ENCODE measurements at places on chromosomes 4 and X.

DNA sequence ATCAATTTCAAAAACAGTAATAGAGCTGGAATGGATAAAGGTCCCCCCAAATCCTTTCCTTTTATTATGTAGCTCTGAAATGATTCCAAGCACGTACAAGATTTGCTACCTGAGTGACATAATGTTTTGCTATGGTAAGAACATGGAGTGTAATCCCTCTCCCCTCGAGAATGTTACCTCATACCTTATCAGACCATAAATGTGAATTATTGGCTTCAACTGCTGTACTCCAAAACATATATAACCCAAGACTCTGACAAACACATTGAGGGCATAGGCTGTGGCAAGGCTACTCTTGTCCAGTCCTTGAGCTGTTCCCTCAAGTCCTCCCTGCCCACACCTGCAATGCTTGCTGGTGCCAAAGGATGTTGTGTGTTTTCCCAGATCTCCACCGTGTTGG, 286.9 kb downstream of the KCTD8 start:
- no peak for DNase-seq

GRCh38 chr4:79862821-79863220, 210.2 kb downstream of the ANTXR2 start:
- DNase-seq: no peak

DNA sequence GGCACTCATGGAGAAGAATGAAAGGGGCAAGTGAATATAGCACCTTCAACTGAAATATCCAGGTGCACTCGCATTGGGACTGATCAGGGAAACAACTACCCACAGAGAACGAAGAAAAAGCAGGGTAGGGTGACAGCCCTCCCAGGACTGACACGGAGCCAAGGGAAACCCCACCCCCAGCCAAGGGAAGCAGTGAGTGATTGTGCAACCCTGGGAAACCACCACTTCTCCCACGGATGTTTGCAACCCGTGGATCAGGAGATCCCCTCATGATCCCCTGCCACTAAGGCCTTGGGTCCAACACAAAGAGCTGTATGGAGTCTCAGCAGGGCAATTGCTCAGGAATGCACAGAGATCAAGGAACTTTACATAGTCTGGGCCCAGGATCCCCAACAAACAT, 158.5 kb upstream of the HCCS start:
- no peak for DNase-seq

GRCh38 chr4:77917075-77917474, 54.4 kb downstream of the MRPL1 start:
- no peak for DNase-seq

DNA sequence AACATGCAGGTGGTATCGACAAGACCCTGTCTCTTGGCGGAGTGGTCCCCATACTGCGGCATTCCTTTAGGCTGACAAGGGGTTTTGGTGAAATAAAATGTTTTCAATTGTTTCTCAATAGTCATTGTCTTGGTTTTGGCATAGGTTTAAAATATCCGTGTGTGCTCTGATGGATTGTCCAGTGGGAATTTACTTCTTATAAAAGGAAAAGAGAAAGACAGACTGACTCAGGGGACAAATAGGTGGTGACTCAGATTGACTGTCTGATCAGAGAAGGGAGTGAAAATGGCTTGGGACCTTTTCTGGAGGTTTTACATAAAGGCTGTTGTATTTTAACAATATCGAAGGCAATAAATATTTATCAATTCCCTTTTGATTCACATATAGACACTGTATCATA, 129.8 kb downstream of the SORBS2 start:
- no peak for DNase-seq

GRCh38 chr4:26343038-26343398, 22.2 kb downstream of the RBPJ start:
- DNase-seq: no peak

- DNase-seq: no peak
Measured at GRCh38 chr4:55004831-55005230, 120.6 kb downstream of the KDR start.

- no peak for DNase-seq
Measured at GRCh38 chr4:159193046-159193620, 90.3 kb downstream of the RAPGEF2 start.

DNA sequence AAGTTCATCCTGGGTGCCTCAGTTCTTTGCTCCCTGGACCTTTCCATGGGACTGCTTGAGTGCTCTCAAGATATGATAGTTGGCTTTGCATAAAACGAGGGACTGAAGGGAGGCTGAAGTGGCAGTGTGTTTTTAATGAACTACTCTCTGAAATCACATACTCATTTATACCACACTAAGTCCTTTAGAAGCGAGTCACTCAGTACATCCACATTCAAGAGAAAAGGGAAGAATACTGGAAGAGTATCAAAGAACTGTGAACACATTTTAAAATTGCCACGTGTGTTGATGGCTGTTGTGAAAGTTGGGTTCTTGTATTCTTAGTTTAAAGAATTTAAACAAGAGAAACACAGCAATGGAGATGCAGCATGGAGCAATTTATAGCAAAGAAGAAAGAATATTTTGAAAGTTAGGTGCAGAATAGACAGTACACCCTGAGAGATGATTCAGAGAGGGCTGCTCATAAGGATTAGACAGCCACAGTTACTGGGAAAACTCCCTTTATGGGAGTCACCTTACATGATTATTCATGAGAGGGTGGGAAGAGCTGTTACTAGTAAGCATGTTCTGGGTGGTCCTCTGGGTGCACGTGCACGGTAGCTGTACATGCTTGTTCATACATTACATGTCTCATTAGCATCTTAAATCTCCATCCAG, 380.7 kb downstream of the ADGRL3 start:
- DNase-seq: no peak

- DNase-seq: no peak
Measured at GRCh38 chrX:136907621-136908020, 27.1 kb upstream of the RBMX start.

DNA sequence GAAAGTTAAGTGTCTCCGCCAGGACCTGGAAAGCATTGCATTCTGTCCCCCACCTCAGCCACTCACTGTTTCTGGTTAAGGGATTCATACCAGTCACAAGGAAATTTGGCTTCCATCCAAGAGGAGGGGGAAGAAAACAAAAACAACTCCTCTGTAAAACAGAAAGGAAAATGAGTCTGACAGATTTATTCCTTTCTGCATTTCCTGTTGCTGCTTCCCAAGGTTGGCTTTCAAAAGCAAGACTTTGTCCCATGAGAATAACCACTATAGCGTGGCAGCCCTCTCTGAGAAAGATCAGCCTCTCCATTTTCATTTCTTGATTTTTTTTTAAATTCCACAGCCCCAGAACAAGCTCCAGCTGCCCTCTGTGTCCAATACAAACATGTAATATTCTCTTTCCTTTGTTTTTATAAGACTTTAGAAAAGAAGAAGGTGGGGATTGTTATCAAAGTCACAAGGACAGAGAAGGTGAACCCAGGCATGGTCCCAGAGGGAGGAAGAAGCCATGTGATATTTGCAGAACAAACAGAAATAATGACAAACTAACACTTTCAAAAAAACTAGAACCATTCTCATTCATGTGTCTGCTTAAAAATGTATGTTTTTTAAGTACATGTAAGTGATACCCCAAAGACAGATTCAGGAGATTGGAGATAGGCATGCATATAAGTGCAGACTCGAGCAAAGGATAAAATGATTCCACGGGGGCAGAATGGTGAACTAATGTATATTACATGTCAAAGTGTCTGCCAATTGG, 90.7 kb upstream of the DCLK2 start:
- no peak for DNase-seq

- DNase-seq: no peak
Measured at GRCh38 chr4:16337936-16338335, 111.7 kb upstream of the TAPT1 start.

DNA sequence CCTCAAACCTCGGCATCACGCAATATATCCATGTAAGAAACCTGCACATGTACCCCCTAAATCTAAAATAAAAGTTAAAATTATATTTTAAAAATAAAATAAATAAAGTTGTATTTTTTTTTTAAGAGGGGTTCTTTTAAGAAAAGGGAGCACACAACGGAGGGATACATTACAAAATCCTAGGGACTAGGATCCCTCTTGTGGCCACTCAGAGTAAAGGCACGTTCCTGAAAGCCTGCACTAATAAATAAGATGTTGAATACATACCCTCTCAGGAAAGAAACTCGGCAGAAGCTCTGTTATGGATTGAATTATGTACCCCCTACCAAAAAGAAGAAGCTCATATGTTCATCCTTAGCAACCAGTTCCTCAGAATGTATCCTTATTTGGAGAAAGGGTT, 50.9 kb upstream of the PRDX4 start:
- DNase-seq: no peak
